ENCODE measurements at places on chromosomes 12 and 14. TPM values are rescaled to one million over a fixed set of nuclear protein-coding genes. Genes with fewer than 3 reads are reported as not detected.

PPFIA2 gene
- 0.66 TPM for polyA plus RNA-seq

- no peak for DNase-seq
These were observed 3.1 kb upstream of the GYS2 start for GRCh38 chr12:21607701-21608100.

DNA sequence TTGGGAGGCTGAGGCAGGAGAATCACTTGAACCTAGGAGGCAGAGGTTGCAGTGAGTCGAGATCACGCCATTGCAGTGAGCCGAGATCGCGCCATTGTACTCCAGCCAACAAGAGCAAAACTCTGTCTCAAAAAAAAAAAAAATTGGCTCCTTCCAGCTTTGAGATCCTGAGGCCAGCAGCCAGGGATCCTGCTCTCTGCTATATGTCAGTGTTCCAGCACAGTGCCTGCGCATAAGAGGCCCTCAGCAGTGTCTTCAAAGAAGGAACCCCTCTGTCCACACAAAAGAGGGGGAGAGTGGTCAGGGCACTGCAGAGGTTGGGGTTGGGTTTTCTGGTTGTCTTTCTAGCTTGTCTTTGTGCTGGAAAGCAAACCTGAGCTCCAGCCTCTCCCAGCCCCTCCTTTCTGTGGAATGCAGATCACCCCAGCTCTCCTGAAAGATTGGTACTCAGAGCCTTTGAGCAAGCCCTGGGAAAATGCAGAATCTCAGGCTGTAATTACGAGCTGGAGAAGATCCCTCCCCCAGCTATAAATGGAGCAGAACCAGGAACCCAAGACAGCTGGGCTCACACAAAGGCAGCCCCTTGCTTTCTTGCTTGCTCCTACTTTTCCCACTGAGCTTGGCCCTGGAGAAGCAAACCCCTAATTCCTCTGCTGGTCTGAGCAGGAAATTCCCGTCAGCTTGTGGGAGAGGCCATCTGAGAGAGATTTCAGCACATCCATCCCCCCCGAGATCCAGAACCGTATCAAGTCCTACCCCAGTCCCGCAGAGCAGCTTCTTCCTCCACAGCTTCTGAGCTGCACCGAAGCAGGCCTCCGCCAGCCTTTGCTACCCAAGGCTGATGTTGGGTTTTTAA is 205.7 kb downstream of the ZFP36L1 start:
- DNase-seq: peak; percentile 69

RNASE3 gene
- polyA plus RNA-seq: 0.14 TPM

- DNase-seq: no peak
These were observed 10.6 kb downstream of the SIX4 start for GRCh38 chr14:60713513-60713912.

GRCh38 chr12:75721796-75722195 is 210.4 kb upstream of the KRR1 start:
- DNase-seq: no peak

- no peak for DNase-seq
These were observed 75.5 kb upstream of the CAND1 start for GRCh38 chr12:67193704-67194103.
